ENCODE measurements at places on chromosomes 4 and X. TPM values are rescaled to one million over a fixed set of nuclear protein-coding genes. Genes with fewer than 3 reads are reported as not detected.
A peak's percentile ranks its signal among the peaks of the same experiment; 100 is the strongest.

Gene CNKSR2
- 8.2 TPM for total RNA-seq

Gene SGMS2
- total RNA-seq = 23.0 TPM

Gene MAPK10
- total RNA-seq = 18.3 TPM

Gene JCHAIN
- total RNA-seq = 2.2 TPM

Gene CCSER1
- 12.3 TPM for total RNA-seq

Gene NLGN4X
- 4.3 TPM for total RNA-seq

GRCh38 chr4:17583276-17583675, 6.3 kb downstream of the LAP3 start:
- DNase-seq = no peak

- no peak for DNase-seq
Measured at GRCh38 chr4:3827616-3828492, 61.7 kb downstream of the ADRA2C start.

- DNase-seq = no peak
Measured at GRCh38 chr4:101251261-101251660, 96.1 kb downstream of the PPP3CA start.

DNA sequence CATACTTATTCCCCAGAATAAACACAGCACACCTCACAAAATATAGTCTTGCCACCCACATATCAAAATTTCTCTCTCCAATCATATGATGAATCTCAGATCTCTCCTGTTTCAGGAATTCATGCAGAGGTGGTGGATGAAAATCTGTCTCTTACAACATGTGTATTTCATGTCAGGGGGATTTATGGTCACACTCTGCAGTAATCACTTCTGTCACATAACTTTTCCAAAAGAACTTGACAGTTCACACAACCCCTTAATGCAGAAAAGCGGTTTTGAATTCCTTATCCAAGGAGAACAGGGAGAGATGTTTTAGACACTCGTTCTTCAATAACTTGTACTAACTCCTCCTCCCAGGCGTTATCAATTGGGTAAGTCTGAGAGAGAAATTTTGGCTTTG, 180.5 kb upstream of the ETNPPL start:
- no peak for DNase-seq

DNA sequence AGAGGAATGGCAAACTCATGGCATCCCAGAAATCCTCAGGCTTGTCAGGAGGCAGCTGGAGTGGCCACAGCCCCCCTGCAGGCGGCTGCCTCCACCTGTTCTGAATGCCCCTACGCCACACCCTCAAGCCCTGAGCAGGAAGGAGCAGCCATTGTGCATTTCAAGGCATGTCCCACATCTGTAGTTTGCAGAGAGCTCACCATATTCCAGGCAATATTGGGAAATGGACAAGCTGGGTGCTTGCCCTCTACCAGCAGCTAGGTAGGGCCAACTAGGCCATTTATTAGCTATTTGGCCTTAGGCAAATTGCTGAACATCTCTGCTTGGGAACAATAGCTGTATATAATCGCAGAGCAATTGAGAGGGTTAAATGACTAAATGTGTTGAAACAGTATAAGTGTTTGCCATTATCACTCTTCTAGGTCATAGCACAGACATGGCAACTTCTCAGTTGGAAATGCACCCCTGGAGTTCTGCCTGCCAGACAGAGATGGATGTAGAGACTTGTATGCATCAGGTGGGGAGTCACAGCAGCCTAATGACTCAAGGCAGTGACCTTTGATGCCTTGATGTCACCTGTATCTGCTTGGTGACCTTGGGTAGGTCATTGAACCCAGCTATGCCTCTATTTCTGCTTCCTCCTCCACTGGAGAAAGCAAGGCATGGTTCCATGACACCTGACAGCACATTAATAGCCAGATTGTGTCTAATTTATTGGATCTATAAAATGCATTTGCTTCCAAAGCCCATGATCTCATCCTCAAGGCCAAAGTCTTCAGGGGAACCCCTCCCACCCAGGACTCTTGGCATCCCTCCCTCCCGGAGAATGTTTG, 52.8 kb downstream of the FHDC1 start:
- no peak for DNase-seq

GRCh38 chr4:20351360-20352162, 99.9 kb downstream of the SLIT2 start:
- no peak for DNase-seq

DNA sequence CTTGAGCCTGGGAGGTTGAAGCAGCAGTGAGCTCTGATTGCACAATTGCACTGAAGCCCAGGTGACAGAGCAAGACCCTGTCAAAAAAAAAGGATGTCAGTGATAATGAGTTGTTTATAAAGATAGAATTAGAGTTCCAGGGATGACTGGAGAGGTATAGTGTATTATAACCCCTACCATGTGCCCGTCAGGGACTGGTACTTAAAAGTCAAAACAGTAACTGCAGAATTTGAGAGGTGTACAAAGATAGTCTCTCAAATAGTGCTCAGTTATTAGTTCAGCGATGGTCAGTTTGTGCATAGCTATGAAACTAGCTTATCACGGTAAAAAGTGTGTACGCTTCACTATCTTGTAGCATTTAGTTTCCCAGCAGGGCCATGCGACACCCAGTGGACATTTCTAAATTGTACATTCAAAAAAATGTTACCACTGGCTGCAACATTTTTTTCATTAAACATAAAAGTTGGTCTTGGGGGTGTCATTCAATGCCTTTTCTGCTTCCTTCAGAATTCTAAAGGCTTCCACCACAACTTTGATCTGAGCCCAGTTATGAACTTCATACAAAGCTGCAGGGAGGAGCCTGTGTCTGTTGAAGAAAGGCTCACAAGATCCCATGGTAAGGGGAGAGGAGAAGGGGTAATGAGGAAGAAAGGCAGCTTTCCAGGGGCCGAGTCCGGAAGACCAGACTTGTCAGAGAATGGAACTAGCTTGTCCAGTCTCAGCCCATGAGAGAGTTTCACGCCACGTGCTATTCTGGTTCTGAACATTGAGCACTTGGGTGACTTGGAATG, 9.2 kb upstream of the GYG2 start:
- DNase-seq = no peak

GRCh38 chr4:88225232-88226105, 58.9 kb downstream of the PPM1K start:
- no peak for DNase-seq

DNA sequence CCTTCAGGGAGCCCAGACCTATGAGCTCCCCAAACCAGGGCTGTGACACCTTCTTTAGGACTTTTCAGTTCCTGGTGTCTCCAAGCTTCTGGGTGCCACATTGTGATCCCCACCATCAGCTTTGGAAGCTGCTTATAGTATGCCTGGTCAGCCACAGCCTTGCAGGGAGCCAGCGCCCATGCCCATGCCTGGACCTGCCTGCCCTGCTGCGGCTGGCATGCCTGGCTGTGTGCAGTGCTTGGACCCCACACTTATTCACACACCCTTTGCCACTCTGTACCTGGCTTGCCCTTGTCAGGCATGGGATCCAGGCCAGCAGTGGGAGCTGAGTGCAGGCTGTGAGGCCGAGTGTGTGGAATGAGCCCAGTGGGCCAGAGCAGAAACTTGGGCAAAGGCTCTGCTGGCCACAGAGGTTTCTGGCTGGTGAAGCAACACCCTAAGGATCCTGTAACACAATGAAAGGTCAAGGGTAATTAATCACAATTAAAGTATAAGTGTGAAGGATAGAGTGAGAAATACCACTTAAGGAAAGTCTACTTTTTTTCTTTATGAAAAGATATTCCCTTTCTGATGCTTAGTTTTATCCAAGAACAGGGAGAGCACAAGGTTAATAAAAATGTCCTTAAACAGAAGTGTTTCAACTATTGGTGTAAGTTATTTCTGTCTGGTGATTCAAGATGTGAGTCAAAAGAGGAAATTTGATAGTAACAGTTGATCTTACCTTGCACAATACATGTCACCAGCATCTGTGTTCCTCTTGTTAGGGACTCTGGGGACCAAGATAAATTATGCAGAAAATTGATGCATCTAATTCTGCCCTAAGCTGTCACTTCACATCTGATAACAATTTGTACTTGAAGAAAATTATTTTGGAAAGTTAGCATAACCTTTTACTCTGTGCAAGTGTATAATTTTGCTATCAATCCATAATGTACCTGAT, 161.8 kb downstream of the FAM47A start:
- DNase-seq = no peak

GRCh38 chrX:148504506-148504905, 4.1 kb downstream of the AFF2 start:
- DNase-seq = no peak

DNA sequence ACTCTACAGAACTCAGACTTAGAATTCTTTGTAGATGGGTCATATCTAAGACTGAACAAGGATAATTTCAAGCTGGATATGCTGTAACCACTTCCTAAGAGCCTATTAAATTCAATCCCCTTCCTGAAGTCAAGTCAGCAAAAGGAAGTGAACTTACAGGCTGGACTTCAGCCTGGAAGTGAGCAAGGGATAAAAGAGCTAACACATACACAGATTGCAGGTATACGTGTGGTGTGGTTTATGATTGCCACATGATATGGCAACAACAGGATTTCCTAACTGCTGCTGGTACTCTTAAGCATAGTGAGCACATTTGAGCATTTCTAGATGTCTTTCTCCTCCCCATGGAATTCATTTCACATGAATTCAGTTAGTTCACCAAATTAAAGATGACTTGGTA, 38.2 kb upstream of the UXT start:
- no peak for DNase-seq

DNA sequence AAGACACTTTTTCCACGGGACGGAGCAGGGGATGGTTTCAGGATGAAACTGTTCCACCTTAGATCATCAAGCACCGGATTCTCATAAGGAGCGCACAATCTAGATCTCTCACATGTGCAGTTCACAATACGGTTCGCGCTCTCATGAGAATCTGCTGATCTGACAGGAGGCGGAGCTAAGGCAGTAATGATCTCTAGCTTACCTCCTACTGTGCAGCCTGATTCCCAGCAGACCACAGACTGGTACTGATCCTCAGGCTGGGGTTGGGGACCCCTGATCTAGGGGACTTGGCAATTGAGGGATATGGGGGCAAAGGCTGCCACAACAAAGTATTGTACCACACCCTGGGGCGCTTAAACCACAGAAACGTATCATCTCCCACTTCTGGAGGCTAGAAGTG, 25.7 kb downstream of the ZNF185 start:
- no peak for DNase-seq

- DNase-seq = no peak
Measured at GRCh38 chr4:99856166-99856565, 38.1 kb downstream of the LAMTOR3 start.

- DNase-seq = no peak
Measured at GRCh38 chrX:33138677-33139249, 72.6 kb downstream of the DMD start.

DNA sequence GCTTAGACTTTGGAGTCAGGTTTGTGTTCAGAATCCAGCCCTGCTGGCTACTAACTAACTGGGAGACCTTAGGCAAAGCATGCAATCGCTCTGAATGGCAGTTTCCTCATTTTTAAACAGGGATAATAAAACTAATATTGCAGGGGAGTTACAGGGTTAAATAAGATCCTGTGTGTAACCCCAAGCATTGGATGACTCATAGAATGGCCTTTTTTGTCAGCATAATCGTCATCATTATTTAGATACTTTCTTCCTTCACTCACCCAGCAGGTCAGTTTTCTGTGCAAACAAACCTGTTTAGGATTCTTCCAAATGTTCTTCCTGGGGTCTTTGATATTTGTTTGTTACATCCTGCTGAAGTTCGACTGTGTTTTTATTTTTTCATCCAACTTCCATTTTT, 208.2 kb downstream of the EVC2 start:
- no peak for DNase-seq

DNA sequence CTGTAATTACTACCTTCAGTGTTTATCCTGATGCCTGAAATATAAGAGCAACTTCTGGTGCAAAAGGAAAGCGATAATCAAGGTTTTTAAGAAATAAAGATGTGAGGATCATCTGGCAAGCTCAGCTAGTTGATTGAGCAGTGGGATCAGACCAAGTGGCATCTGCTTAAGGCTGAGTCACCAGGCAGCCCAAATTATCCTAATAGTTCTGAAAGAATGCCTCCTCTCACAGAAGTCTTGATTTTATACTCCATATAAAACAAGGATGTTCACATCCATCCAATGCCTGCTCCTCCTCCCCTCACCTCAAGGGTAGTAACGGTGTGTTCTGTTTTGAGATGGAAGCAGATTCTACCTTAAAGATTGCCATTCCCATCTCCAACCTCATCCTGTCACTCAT, 134.5 kb upstream of the RASGEF1B start:
- DNase-seq = no peak

- no peak for DNase-seq
Measured at GRCh38 chr4:169773889-169774288, 16.1 kb upstream of the HPF1 start.

DNA sequence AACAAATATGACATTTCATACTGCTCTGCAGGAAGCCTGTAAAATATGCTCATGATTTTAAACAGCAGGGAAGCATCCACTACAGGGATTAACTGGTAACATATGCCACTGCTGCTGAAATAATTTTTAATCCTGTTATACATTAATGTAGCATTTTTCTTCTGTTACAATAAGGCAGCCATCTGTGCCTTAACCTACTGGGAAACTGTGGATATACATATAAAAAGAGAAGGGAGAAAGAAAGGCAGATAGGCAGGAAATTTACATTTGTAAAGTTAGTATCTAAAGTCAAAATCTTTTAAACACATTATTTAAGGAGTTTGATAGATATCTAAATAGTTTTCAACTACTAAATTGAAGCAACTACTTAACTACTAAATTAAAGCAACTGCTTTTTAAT, 514.6 kb upstream of the KLHL4 start:
- DNase-seq = peak; percentile 24

- DNase-seq = no peak
Measured at GRCh38 chr4:186643501-186644310, 80.0 kb downstream of the FAT1 start.

DNA sequence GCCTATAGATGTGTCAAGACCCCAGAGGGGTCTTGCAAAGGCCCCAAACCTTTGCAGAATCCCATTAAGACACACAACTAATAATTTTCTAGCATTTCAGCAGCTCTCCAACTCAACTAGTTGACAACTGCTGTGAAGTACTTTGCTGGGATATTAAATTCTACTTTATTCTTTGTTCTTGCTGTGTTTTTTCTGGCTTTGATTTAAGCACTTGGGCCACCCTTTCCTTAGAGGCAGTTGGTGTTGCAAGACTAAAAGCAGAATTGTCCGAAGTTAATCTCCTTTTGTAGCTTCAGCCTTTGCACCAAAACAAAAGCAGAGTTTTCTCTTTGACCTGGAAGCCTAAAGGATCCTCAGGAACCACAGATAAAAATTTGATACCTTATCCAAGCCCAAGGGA, 353.1 kb upstream of the CLNK start:
- no peak for DNase-seq
